NCI-H187 treated with DMSO at 0.1 percent for 48 hours (cell line): ENCODE measurements at places on chromosomes 11 and 22.

GRCh38 chr22:39219071-39220039 lies 25.4 kb downstream of the PDGFB start:
- DNase-seq, result no peak

GRCh38 chr22:50547263-50547985 lies 1.7 kb downstream of the KLHDC7B start:
- DNase-seq, result no peak

GRCh38 chr11:121351083-121351630 lies 58.6 kb downstream of the SC5D start:
- DNase-seq, result no peak

DNA sequence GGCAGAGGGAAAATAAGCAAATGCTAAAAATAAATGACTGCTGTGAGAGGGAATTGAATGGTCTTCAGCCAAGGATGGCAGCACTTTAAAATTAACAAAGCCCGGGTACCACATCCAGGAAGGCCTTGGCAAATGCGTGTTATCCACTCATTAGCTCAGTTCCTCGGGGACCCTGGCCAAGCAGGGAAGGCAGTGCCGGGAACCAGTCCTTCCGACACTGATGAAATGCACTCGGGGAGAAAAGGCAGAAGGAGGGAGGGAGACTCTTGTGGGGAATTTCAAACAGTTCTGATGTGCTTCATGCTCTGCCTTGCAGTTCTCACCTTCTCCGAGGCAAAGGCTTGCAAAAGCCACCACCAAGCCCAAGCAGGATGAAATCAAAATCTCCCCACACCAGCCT lies 38.3 kb downstream of the CLPB start:
- no peak for DNase-seq

DNA sequence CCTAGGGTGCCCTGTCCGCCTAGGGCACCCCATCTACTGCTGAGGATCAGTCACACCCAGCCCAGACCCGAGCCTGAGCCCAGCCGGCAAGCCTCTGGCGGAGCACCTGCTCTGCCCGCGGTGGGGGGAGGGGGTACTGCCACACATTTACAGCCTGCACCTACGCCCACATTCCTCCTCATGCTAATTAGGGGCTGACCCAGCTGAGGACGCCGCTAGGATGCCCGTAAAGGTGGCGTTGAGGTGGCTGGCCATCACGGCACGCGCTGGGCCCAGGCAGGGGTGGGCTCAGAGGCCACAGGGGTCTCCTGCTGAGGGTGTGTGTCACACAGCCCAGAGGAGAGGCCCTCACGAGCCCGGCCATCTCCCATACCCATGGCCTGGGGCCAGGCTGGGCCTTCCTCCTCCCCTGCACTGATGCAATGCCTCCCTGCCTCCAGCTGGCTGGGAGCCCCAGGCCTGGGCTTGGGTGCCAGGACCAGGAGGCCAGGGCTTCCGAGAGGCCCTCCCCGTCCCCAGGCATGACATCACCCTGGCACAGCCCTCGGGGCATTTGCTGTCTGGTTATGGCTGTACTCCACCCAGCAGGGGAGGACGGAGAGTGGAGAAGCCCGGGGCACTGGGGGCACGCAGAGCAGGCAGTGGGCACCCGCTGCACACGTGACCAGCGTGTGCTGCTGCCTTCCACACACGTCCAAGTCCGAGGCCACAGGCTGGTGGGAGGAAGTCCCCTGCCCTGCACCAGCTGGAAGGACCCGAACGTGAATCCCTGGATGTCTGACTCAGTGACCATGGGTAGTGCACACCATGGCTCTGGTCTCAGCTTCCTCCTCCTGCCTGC lies 12.7 kb downstream of the DUSP8 start:
- DNase-seq, result no peak
